ENCODE measurements at places on chromosomes 4 and X.

GRCh38 chr4:168163106-168163505, 70.8 kb downstream of the ANXA10 start:
- DNase-seq: no peak

DNA sequence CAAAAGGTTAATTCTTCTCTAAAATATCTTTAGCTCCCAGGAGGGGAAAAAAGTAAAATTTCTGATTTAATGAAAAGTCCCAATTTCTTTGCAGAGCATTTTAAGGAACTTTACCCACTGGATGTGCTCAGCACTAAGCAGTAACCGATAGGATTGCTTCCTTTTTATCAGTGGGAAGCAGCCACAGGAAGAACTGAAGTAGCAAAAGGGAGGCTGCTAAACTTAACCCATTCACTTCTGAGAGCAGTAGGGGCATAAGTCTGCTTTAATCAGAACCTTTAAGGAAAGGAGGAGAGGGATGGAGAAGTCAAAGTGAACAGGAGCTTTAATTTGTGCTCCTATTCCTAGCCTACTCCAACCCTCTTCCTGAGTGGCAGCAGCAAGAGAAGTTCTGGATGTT, at the start of gene F8:
TSS of gene F8 (minus strand) at position 139 of the 400 bp plus-strand sequence. CDS start 171 bp downstream, outside the sequence.
- DNase-seq: no peak

- DNase-seq: no peak
Measured at GRCh38 chrX:66882101-66882500, 243.2 kb upstream of the EDA2R start.

DNA sequence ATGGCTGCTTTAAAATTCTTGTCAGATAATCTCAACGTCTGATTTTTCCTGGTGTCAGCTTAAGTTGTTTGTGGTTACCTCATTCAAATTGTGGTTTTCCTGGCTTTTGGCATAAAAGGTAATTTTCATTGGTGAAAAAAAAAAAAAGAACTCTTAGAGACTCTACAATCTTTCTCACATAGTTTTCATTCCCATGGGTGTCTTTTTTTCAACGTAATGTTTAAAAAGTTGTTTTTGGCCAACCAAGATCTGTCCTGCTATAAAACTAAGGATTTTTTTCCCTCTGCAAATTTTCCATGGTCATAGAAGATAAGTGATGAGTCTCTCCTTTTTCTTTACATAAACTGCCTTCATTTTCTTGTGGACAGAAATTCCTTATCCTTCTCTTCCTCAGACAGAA, 28.9 kb upstream of the RPS6KA6 start:
- no peak for DNase-seq

GRCh38 chr4:140705625-140706275, 50.4 kb downstream of the TBC1D9 start:
- no peak for DNase-seq

- no peak for DNase-seq
Measured at GRCh38 chr4:130124066-130124465, 1028.1 kb downstream of the C4orf33 start.

GRCh38 chr4:6548201-6548881, 26.6 kb upstream of the MAN2B2 start:
- no peak for DNase-seq

DNA sequence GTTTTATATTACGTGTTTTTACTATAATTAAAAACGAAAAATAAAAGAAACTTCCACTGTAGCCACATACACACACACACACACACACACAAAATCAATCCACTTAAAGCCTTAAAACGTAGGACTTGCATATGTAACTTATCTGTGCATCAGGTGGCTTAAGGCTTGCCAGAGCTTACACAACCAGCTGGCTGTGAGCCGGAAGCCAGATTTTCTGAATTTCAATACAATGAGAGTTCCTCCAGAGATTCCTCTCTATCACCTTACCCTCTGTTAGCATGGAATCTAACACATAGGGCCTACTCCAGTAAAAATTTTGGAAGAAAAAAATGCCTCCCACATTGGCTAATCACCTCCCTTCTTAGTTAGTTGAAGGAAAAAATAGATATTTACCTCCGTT, 27.9 kb upstream of the SLITRK4 start:
- no peak for DNase-seq

DNA sequence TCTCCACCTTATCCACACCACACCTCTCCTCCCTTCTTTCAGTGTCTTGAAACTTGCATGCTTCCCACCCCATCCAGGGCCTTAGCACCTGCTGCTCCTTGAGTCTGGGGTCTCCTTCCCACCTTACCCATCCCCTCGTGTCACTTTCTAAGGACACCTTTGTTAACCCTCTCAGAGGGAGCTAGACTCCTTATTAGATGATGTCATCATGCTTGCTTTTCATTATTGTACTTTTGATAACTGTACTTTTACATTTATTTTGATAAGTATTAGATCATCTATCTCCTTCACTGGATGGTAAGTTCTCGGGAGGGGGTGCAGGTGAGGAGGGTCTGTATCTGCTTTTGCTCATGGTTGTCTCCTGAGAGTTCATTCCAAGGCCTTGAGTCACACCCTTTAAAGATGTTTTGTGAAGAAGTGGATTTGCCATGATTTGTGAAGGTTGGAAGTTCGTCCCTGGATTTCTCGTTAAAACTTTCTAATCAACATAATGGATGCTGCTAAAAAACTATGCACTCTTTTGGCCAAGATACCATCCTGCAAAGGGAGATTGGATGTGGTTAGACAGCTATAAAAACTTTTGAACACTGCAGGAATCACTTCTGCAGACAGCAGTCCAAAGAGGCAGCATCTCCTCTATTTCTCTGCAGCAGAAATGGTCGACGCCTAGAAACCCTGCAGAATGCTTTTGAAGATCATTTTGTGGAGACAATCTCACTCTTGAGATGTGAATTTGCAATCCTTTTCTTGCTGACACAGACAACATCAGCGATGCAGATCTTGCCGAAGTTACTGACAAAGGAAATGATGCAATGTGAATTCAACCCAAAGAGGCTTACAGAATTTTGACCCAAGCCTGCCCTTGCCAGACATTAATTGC, 69.6 kb downstream of the ENPP6 start:
- DNase-seq: no peak

GRCh38 chr4:33302321-33302720, 2582.2 kb downstream of the PCDH7 start:
- no peak for DNase-seq

DNA sequence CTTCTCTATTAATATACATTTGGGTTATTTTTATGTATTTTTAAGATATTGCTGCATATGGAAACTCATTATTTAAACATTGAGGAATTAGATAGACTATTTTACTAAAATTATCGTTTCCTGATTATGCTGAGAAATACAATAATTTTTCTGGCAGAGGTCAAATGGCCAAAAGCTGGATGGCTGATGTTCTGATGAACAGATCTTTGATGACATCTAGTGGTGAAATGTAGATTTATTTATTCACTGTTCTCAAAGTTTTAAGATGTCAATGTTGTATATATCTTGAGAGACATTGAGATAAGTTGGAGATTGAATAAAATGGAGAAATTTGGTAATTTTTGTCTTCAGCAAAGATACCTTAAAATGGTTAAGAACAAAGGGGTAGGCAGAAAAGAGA, 96.2 kb downstream of the UGT8 start:
- DNase-seq: peak; percentile 17

- no peak for DNase-seq
Measured at GRCh38 chrX:153762626-153763173, 1.3 kb upstream of the PLXNB3 start.

GRCh38 chrX:137032341-137032694, 1.5 kb downstream of the GPR101 start:
- no peak for DNase-seq

DNA sequence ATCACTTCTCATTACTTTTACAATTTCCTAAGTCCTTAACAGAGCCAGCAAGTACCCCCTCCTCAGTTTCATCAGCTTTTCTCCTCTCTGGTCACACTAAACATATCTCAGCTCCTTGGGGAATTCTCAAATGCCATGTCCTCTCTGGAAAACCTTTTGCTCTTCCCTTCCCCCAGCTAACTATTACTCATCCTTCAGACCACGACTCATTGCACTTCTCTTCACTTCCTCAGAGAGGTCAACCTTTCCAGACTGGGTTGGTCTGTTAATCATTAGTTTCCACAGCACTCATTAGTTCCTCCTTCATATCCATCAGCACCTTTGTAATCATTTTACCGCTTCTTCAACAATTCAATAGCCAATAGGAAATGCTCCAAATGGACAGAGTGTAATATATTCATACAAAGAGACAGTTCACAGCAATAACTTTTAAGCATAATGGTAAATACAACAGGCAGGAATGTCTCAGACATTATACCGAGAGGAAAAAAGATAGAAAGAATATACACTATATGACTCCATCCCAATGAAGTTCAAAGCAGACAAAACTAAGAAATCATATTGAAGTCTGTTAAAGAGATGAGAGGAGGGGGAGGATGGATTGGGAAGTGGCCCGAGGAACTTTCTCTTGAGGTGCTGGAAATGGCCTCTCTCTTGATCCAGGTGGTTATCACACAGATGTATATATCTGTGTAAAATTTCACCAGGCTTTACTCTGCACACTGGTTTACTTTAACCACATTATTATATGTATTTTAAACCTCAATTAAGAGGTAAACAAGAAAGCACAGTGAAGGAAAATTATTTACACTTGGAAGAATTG, 39.6 kb downstream of the DDX60L start:
- DNase-seq: no peak

- no peak for DNase-seq
Measured at GRCh38 chr4:174592985-174593335, 70.7 kb upstream of the HPGD start.

DNA sequence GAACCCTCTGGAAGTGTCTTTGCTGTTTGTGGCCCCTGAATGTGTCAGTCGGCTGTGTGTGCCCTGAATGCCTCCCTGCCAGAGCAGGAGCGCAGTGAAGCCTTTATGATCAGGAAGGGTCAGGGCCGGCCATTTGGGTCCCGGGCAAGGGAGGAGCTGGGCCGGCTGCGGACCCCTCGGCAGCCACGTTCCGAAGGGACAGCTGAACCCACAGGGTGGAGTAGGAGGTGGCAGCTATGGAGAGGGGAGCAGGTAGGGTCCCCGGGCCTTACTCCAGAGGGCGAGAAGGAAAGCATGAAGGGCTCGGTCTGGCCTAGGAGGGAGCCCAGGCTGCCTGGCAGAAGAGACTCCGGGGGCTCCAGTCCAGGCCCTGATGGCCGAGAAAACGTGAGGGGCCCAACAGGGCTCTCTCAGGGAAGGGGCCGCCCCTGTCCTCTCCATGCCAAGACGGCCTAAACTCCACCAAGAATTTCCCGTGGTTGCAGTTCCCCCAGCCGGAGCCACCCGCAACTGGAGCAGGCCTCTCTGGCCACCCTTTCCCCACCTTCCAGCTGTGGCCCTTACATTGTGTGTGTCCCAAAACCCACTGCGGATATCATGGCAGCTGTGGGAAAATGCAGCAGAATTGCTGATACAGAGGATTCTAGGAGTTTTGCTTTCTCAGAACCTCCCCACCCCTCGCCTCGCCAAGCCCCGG, 182.2 kb upstream of the STK26 start:
- DNase-seq: no peak

DNA sequence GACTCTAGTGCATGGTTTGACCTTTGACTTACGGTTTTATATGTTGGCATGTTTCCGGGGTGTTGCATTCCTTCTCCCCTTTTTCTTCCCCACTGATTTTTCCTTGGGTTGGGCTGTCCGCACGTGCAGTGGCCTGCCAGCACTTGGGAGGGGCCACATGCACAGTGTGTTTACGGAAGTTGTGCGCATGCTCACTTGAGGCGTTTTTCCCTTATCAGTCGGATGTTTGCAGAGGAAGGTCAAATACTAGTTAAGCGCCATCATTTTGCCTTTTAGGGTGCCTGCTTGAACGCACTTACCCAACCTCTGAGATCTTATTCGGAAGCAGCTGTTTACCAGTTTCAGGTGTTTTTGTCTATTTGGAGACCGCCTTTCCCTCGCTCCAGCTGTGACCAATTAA, 653.9 kb upstream of the AADAT start:
- no peak for DNase-seq

DNA sequence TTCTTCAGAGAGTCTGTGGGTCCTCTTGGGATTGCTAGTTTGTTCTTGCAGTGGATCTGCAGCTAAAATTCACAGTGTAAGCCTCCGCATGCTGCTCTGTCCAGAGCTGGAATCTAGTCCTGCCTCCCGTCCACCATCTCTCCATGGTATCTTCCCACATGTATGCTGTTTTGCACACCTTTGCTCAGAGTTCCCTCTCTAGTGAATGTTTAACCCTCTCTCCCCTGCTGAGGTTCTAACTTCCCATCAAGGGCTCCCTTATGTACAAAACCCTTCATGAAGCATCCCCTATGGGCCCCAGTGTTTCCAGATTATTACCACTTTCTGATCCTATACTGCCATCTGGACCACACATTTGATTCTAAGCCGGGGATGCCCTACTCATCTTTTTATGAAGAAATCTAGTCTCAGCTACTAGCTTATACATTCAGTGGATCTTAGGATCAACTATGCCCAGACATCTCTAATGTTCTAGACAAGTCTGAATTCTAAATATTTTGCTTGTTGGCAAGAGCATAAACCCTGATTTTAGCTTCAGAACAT, 157.3 kb downstream of the CPEB2 start:
- DNase-seq: no peak

DNA sequence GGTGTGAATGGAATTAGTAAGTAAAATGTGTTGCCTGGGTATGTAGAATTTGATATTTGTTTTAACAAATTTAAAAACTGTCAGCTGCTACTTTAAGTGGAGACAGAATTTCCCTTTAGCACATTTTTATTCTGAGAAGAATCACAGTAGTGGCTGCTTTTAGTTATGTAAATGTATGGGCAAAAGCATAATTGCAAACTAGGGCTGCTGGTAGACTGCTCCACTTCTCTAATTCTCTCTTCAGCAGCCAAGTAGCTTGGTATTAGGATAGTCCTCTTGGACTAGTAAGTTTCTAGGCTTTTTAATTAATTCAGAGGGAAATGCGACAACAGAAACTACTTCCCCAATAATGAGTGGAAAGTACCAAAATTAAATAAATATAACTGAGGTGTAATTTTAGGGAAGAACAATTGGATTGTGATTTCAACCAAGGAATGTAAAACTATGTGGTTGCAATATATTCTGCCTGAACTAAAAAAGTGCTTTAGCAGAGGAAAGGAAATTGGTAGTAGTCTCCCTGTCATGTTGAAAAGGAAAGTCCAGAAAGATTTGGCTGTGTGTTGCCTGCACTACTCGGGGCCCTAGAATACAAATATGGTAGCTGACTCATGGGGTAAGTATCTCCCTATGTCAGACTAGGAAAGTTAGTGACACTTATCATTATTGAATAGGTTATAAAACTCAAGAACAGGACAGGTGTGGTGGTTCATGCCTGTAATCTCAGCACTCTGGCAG, 9.2 kb upstream of the EIF4E start:
- DNase-seq: no peak

- DNase-seq: no peak
Measured at GRCh38 chrX:136209016-136209738, 42.0 kb downstream of the MAP7D3 start.

- no peak for DNase-seq
Measured at GRCh38 chr4:8159537-8160232, 1.1 kb upstream of the ABLIM2 start.

- peak; percentile 62 for DNase-seq
Measured at GRCh38 chrX:37871626-37872302, 24.4 kb upstream of the DYNLT3 start.

DNA sequence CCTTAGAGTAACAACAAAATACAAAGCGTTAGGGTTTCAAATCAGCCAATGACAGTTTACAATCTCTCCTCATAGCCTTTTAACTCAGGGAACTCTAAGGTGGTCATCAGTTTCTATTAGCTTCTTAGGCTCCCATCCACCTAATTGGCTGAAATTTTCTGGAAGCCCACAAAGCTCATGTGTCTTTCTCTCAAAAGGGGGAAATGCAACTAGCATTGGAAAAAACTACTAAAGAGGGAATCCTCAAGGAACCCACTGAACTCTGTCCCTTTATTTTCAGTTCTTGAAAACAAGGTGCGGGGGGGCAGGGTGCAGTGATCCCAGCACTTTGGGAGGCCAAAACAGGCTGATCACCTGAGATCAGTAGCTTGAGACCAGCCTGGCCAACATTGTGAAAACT, 56.4 kb downstream of the PDGFC start:
- no peak for DNase-seq
